T-helper 2 cell treated with Interferon-gamma antibody and Interleukin-4, amounts not matched to agents 100 ng/mL and 5 ng/mL, for 36 hours (primary cell): ENCODE measurements at places on chromosomes 2 and 18. TPM values are rescaled to one million over a fixed set of nuclear protein-coding genes. Genes with fewer than 3 reads are reported as not detected.

Gene CFAP65
- not detected in 2 replicates for total RNA-seq

Gene RAD51AP2
- total RNA-seq = not detected in 2 replicates

Gene FEV
- total RNA-seq = not detected in 2 replicates

Gene ADRA2B
- 0.07 and 0.09 TPM in 2 replicates for total RNA-seq

Gene SELENOI
- 37.1 and 38.5 TPM in 2 replicates for total RNA-seq

Gene CPLX4
- total RNA-seq = not detected in 2 replicates

Gene ZSWIM2
- total RNA-seq = not detected in 2 replicates
